ENCODE measurements at places on chromosomes 3 and 15.

- DNase-seq: peak; percentile 46
Observed at GRCh38 chr15:28110481-28110881, 11.4 kb upstream of the OCA2 start.

DNA sequence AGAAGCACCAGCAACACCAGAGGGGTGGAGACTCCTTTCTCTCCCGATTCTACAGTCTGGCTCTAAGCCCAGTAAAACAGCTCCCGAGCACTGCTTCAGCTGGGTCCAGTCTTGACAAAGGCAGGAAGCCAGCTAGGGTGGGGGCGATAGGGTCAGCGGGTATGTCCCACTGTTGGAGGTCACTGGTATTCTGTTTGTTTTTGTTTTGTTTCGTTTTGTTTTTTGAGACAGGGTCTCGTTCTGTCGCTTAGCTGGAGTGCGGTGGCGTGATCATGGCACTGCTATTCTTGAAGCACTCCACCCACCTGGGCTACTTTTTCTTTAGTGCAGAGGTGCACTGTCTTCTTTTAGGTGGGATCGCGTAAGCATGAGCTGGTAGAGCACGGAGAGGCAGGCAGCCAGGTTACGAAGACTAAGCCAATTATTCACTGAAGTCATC lies 16.3 kb downstream of the GCSAM start:
- peak; percentile 14 for DNase-seq

DNA sequence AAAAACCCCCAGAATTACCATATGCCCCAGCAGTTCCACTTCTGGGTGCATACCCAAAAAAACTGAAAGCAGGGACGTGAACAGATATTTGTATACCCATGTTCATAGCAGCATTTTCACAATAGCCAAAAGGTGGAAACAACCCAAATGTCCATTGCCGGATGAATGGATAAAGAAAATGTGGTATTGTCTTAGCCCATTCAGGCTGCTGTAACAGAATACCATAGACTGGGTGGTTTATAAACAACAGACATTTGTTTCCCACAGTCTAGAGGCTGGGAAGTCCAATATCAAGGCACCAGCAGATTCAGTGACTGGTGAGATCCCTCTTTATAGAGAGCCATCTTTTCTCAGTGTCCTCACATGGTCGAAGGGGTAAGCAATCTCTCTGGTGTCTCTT lies 182.1 kb upstream of the ANKRD28 start:
- DNase-seq: no peak

GRCh38 chr15:38012894-38013293 lies 78.5 kb downstream of the TMCO5A start:
- no peak for DNase-seq

DNA sequence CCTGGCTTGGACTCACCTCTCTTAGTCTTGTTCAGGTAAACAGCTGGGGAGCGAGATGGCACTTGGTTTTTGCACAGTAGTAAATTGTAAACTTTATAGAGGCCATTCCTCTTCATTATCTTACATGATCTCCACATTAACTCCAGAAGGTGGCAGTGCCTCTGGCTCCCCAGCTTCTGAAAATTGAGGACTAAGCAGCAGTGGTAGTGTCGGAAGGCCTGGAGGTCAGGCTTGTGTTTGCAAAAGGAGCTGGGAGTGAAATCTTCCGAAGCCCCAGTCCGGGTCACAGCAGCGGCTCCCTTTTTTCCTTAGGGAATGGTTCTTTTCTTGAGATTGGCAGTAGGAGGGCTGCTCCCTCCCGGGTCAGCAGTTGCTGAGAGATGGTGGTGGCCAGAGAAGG lies 85.7 kb downstream of the FNDC3B start:
- no peak for DNase-seq

- DNase-seq: peak; percentile 95
Observed at GRCh38 chr3:43105596-43106292, at the start of gene POMGNT2. Gene POMGNT2 (minus strand): TSS chr3:43106079. CDS start chr3:43081431, 24,648 bp downstream.

GRCh38 chr3:23202203-23202920 lies 765 bp upstream of the UBE2E2 start:
- peak; percentile 67 for DNase-seq

GRCh38 chr15:90205886-90206285 lies 4.8 kb downstream of the SEMA4B start:
- DNase-seq: peak; percentile 32
